ENCODE measurements at places on chromosomes 2 and 18.

DNA sequence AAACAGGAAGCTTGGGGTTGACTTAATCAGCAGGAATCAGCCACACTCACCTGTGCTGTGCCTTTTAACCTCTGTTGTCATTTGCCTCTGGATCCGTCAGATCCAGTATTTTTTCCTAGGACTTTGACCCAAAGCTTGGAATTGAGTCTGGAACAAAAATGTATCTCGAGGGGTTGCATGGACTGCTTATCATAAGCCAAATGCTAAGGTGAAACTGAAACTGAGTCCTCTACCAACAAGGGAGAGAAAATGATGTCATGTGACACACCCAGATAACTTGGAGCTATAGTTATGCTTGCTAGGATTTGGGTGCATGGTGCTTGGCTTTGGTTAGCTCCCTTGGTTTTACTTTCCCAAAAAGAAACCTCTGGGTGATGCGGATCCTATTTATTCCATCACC, 2158.6 kb upstream of the PIK3C3 start:
- no peak for DNase-seq

DNA sequence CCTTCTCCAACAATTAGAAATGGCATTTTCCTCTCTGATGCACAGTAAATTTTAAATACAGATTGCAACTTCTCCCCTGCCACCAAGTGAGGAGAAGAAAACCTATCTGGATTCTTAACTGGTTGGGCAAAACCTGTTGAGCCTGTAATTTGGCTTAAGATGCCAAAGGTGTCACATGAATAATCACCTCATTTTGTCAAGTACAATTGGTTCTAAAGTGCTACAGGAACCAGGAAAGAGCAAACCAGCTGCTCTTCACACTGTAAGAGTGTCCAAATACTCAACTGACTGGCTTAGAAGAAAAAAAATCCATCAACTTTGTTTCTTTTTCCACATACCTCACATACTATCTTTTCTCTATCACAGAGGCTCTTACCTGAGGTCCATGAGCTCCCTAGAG, 35.4 kb downstream of the NPC1 start:
- DNase-seq, result no peak

- DNase-seq, result no peak
Observed at GRCh38 chr2:17476830-17477229, 41.4 kb downstream of the RAD51AP2 start.

GRCh38 chr2:65300761-65301711, 73.4 kb downstream of the ACTR2 start:
- DNase-seq, result no peak
